ENCODE measurements at places on chromosomes 3 and 15.

DNA sequence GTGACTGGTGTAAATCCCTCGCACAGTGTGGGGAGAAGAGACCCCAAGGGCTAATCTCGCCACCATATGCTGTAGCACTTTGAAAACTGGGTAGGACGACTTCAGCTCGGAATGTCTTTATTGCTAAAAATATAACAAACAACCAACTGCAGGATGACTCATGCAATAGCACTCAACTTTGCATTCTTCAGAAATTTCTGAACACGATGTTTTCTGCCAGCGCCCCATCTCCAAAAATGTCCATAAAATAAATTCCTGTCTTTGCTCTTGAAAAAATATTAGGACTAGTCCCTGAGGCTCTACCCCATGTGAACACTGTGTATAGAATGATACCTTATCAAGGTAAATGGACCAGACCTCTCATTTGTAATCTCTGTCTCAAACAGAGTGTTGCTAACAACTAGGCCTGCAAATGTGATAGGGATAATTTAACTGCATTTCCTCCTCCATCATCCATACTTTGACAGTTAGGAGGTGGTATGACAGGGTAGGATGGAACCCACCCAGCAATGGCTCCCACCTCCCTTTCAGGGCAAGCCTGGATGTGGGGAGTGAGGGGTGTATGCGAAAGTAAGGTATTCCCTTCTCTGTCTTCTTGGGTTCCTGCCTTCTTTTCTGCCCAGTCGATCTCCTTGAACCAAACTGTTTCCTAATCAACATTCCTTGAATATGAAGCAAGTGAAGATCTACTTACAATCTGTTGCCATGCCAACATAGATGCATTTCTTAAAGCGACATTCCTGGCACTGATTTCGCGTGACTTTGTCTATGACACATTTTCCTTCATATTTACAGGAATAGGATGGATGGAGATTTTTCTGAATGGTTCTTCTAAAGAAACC, 201.1 kb downstream of the NR1D2 start:
- no peak for DNase-seq

- no peak for DNase-seq
These were observed 44.3 kb downstream of the SLCO3A1 start for GRCh38 chr15:91897585-91898372.

DNA sequence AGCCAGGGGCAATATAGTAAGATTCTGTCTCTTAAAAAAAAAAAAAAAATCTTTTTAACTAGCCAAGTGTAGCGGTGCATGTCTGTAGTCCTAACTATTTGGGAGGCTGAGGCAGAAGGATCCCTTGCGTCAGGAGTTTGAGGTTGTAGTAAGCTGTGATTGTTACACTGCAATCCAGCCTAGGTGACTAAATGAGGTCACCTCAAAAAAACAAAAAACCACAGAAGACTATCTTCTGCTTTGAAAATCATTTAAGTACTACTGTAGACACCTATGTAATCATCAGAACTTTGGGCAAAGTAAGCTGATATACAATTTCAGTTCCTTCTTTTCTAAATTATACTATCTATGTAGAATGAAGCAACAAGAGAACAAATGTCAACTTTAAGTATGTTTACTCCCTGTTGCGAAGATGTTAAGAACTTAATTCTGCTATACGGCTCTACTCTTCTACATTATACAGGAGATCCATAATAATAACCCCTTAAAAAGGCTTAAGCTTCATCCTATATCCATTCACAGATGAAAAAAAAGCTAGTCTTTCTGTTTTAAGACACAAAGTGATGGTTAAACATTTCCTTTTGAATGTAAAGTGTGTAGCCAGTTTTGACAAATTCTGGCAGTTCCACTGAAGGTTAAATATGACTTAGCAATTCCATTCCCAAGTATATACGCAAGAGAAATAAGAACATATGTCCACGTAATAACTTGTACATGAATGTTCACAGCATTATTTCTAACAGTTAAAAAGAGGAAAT, 15.2 kb downstream of the DAZL start:
- no peak for DNase-seq

DNA sequence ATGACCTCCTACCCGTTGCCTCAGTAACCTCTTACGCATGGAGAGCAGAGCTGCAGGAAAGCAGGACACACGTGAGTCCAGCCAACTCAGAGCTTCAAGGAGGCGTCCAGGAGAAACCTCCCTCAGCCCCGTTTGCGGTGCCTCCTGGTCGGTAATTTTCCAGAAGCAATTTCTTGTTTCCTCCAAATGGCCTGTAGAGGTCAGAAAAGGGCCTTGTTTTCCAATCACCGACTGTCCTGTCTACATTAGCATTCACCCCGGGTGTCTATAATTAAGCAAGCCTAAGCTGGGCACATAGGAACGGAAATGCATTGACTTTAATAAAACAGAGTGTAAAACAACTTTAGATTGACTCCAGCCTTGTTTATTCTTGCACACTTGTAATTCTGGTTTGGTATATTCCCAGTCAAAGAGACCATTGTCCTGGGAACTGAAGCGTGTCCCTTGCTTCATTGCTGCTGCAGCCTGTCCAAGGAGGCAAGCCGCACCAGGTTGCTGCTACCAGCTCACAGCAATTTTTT, 836.2 kb downstream of the AGBL1 start:
- no peak for DNase-seq

- DNase-seq: no peak
These were observed 106.3 kb downstream of the RORA start for GRCh38 chr15:61122647-61123375.

GRCh38 chr15:74388363-74388951, 21.0 kb upstream of the CYP11A1 start:
- no peak for DNase-seq

GRCh38 chr3:5651351-5651750, 463.8 kb downstream of the EDEM1 start:
- no peak for DNase-seq

DNA sequence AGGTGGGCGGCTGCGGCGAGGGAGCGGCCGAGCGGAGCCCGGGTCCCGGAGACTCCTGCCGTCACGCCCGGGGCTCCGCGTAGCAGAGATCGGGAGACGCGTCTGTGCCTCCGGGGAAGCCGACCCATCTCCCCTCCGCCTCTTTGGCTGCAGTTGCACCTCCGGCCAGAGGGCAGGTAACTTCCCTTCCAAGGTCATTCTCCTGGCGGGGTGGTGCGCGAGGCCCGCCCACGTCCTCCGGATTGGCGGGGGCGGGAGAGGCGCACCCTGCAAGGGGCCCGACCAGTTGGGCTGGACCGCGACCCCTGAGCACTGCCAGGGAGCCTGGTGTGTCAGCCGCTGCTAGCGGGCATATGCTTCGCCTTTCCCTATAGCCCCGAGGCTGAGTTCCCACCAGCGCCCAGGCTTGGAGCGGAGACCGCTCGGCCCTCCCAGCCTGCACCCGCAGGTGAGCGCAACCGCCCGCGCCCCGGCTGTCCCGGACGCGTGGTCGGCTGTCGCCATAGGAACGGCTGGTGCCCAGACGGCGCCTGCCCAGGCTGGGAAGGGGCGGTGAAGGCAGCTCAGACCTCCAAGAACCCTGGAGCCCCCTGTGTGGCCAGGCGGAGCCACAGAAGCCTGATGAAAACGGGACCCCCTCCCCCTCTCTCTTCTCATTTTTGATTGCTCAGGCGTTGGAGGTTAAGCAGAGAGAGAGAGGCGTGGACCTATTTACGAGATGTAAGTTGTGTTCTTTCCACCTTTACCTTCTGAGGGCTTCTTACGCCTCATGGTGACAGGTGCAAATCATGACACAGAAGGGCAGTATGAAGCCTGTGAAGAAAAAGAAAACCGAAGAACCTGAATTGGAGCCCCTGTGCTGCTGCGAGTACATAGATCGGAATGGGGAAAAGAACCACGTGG, 453 bp downstream of the ZDHHC23 start:
- DNase-seq: no peak

GRCh38 chr15:74347757-74348250, 19.6 kb downstream of the CYP11A1 start:
- DNase-seq: no peak

DNA sequence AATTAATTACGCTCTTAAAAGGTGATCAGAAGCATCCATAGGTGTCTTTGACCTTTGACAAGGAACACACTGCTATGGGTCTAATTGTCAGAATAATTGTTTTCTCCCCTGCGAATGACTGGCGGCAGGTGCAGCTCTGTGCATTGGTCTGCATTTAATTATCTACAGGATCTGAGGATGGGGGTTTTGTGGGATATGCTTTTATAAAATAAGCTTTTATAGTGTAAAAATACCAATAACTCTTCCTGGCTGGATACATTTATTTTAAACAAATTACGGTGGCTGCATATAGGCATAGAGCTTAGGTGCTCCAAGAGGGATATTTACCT, 201.6 kb upstream of the RGMA start:
- no peak for DNase-seq

Measured in activated naive CD4-positive, alpha-beta T cell (primary cell).